ENCODE measurements at places on chromosomes 3 and 15.

- DNase-seq = no peak
These were observed 557.9 kb downstream of the FGF12 start for GRCh38 chr3:192169332-192169915.

DNA sequence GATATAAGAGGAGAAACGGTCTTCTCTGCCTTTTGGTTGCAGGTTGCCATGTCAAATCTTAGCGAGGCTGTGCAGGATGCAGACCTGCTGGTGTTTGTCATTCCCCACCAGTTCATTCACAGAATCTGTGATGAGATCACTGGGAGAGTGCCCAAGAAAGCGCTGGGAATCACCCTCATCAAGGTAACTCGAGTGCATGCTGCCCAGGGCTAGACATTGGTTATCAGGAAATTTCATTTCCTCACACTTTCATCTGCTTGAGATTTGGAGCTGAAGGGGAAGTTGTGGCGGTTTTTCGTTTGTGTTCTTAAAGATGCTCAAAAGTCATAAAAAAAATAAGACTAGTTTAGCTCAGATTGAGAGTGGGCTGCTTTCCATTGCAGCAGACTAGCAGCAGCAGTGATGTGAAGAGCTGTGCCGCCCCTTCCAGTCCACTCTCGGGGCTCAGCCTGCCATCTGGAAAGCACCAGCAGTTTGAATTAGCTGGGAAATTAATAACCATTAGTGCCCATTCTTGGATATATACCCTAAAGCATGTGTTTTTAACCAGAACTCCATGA, 32.2 kb downstream of the GPD1L start:
- peak; percentile 87 for DNase-seq

DNA sequence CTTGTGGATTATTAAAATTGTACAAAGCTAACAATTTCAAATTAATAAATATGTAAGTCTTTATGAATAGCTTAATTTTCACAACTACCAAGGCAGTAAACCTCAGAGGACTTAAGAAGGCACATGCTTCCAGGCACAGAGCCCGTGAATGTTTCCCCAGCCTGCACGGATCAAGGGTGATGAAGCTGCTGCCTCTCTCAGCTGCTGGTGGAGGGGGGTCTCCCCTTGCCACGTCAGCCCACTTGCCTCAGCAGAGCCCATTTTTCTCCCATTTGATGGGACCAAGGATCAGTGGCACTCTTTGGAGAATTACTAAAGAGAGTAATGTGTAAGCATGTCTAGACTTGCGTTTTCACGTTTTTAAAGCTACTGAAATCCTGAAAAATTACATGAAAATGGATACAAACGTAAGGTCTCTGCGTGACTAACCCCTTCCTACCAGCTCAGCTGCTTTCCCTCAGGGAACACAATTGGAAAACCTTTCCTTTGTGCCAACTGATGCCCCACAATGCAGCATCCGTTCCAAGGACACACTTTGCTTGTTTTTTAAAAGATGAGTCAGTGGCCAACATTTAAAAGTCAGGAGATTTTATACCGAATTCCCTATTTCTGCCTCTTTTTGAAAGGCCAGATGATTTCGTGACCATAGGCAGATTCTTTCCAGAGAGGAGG, 494.1 kb downstream of the GABRG3 start:
- no peak for DNase-seq

DNA sequence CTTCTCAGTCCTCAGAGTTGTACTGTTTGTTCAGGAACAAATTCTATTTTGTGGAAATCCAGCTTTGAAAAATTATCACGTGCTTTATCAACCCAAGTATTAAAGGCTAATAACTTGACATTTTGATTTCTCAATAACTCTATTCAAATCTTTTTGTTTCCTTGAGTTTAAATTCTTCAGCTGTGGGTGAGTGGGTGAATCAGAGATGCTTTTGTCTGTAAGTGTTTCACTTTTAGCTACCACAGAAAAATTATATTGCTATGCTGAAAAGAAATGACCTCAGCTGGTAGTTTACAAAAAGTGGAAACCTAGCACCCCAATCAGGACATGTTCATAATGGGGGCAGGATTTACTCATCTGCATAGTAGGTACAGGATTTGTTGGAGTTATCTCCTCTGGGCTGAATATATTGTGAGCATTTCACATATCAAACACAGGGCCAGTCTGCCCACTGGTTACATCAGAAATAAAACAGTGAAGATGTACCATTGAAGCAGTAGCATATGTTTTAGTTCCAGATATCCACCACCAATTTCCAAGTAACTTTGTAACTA, 30.5 kb downstream of the MINDY4B start:
- no peak for DNase-seq

DNA sequence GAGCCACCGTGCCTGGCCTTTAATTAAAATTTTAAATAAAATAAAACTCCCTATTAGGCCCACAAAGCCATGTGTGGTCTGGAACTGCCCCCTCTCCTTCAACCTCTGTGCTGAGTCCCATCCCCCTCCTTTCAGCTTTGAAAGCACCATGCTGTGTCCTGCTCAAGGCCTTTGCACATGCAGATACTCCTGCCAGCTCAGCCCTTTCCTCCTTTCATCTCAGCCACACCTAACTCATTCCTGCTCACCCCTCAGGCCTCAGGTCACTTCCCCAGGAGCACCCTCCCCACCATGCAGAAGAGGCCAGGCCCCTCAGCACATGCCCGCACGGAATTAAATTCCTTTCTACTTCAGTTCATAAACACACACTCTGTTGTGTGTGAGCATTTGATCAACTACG, 28.1 kb downstream of the ATRIP start:
- DNase-seq = no peak

GRCh38 chr3:115226844-115227445, 79.9 kb upstream of the ZBTB20 start:
- DNase-seq = no peak

GRCh38 chr15:90563463-90563862, 33.7 kb downstream of the CRTC3 start:
- no peak for DNase-seq

DNA sequence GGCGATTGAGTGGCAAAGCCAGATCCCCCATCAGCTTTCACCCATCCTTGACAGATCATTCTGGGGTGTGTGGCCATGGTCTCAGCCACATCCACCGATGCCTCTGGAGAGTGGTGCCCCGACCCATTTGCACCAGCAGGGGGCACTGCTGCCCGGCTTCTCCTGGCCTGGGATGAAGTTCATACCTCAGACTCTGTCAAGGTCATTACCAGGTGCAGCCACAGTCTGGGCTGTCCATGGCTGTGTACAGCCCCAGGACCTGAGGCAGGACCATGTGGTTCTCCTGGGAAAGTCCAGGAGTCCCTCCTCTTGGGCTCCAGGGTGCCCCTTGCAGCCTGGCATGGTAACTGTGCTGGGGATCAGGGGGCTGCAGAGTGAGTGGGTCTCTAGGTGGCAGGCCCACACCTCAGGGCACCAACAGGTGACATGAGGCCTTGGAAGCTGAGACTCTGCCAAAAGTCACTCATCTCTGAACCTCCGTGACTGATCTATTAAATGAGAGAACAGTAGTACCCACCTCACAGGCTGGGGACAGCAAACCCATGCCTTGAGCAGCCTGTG, 67.2 kb downstream of the CACNA2D2 start:
- peak; percentile 75 for DNase-seq

- no peak for DNase-seq
These were observed 38.8 kb downstream of the LRRFIP2 start for GRCh38 chr3:37135561-37135960.

DNA sequence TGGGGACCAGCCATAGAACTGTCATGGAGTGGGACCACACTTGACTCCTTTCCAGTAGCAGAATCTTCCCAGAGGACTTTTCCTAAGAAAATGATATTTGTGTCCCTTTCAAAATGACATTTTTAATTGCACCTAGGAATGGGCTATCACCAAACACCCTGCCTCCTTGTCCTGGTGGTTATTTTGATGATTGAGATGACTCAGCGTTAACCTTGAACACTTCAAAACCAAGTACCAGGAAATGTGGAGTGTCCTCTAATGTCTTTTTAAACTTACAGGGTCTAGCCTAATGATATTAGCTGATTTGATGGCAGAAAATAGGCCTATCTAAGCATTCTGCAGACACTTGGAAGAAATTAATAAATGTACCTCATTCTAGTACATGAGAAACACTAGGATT, 90.7 kb downstream of the HHLA2 start:
- no peak for DNase-seq

DNA sequence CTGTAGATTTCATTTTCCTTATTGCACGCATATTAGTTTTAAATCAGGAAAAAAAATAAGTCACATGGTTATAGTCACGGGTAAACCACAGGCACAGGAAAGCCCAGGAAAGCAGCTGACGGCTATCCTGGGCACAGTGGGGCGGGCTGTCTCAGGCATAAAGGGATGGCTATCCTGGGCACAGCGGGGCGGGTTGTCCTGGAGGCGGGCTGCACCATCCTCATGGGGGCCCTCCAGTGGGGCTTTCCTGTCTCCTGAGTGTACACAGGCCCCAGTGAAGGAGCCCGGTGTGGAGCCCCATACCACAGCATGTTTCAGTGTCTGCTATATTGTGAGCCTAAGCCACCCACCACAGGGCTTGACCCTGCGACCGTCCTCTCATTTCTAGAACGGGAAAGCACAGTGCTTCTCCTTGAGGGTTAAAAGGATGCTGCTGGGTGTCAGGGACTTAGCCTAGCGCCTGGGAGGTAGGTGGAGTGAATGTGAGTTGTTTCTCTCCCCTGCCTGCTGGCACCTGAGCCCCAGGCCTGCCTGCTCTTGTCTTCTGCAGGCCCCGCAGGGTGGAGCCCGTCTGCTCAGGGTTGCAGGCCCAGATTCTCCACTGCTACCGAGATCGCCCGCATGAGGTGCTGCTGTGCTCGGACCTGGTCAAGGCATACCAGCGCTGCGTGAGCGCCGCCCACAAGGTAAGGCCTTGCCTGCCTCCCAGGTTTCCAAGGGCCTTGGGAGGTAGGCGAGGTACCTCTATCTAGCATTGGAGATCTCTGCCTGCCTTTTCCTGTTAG, 25.9 kb upstream of the PLXNA1 start:
- no peak for DNase-seq

DNA sequence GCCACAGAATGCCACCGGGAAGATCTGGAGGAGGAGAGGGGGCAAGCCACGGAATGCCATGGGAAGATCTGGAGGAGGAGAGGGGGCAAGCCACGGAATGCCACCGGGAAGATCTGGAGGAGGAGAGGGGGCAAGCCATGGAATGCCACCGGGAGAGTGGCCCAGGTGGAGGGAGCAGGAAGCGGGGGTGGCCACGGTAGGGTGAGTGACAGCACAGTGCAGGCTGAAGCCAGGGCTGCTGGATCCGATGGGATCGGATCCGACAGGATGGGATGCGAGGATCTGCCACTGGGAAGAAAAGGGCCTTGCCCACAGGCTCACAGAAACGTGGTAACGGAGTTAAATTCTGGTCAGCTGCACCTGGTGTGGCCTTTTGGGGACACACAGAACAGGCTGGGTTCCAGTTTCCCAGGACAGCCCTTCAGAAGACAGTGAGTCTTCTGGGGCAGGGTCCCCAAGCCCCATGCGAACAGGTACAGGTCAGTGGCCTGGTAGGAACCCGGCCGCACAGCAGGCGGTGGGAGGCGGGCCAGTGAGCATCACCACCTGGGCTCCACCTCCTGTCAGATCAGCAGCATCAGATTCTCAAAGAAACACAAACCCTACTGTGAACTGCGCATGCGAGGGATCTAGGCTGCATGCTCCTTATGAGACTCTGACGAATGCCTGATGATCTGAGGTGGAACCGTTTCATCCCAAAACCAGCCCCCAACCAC, 58.8 kb downstream of the XXYLT1 start:
- no peak for DNase-seq

GRCh38 chr15:94056314-94056713, 175.0 kb upstream of the MCTP2 start:
- DNase-seq = peak; percentile 63

DNA sequence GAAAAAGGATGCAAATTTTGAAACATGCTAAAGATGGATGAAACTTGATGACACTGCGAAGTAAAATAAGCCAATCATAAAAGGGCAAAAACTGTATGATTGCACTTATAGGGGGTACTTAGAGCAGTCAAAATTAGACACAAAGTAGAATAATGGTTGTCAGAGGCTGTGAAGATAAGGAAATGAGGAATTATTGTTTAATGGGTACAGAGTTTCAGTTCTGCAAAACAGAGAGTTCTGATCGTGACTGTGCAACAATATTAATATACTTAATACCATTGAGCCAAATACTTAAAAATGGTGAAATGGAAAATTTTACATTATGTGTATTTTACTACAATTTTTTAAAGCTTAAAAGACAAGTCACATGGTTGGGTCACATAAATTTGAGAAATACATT, 35.1 kb downstream of the UBE3A start:
- DNase-seq = no peak

GRCh38 chr15:90677807-90678790, 39.0 kb upstream of the BLM start:
- DNase-seq = peak; percentile 67
